Lower lobe of right lung (tissue), 2 donors: ENCODE measurements at places on chromosomes 13 and 19. TPM values are rescaled to one million over a fixed set of nuclear protein-coding genes. Genes with fewer than 3 reads are reported as not detected.

The CEACAM6 gene
- 369 TPM for total RNA-seq

The TIMM50 gene
- 44.0 TPM for total RNA-seq

The C19orf38 gene
- total RNA-seq, result 11.7 TPM

The ZNF223 gene
- total RNA-seq, result 5.7 TPM

The PSG3 gene
- not detected for total RNA-seq

The ZNF565 gene
- 3.7 TPM for total RNA-seq
